ENCODE measurements at places on chromosomes 7 and 10.

- DNase-seq: no peak
Observed at GRCh38 chr10:76115471-76116155, 684.2 kb downstream of the LRMDA start.

DNA sequence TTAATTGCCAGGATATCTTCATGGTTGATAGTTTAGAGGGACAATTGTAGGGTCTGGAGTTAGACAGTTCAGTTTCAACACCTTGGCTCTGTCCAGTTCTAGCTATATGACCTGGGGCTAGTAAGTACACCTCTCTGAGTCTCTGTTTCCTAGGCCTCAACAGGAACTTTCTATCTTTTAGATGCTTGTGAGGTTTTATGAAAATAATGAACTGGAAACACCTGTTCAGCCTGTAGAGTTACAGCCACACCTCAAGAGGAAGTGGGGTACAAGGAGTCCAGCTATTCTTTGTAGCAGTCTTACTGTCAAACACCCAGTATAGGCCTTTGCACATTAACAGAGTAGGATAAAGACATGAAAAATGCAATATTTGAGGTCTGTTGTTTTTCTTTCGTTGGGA lies 73.4 kb downstream of the CHRM2 start:
- DNase-seq: no peak

DNA sequence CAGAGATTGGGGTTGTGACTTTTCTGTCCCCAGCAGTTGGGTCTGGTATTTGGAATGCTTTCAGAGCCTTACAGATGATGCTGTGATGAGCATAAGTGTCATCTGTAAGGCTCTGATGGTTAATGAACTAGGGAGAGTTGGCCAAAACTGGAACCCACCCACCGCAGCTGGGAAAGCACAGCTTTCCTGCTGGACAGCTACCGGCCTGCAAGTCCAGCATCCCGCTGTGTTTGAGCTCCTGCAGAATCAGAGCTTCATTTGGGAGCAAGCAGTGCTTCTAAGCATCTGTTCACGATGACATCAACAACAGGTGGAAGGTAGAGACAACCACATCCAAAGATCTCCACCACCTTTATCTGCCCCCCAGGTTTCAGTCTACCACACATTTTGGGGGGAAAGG lies 11.7 kb downstream of the UCN3 start:
- no peak for DNase-seq

DNA sequence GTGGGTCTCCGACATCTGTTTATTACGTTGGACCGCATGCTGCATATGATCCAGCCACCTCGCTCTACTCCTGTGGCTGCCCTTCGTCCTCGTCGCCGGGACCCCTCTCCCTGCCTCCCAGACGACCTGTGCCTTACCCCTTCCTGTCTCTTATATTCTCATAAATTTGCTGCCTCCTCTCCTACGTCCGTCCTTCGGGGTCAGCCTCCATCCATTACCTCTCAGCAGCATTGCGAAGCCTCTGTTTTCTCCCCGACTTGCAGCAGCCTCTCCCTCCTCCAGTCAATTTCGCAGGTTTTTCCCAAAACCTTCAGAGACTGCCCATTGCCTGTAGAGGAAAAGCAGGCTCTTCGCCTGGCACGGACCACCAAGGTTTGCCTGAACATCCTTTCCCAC lies 39.4 kb upstream of the LEP start:
- DNase-seq: no peak

GRCh38 chr10:79206300-79207095 lies 137.7 kb downstream of the ZMIZ1 start:
- DNase-seq: no peak

DNA sequence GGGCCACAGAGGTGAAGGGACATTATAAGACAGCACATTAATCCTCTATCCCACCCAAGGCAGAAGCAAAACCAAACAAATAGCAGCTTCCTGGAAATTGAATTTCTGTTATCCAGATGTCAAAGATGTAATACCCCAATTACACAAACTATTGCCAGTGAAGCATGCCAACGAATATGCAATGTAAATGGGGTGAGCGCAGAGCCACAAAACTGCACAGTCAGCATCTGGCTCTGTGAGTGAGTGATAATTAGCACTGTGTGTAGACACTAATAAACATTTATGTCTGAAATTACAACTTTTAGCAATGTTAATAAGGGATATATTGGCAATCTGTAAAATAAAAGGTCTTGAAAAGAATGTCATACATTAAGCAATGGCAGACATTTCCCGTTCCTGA lies 3.2 kb downstream of the BEND7 start:
- DNase-seq: no peak

DNA sequence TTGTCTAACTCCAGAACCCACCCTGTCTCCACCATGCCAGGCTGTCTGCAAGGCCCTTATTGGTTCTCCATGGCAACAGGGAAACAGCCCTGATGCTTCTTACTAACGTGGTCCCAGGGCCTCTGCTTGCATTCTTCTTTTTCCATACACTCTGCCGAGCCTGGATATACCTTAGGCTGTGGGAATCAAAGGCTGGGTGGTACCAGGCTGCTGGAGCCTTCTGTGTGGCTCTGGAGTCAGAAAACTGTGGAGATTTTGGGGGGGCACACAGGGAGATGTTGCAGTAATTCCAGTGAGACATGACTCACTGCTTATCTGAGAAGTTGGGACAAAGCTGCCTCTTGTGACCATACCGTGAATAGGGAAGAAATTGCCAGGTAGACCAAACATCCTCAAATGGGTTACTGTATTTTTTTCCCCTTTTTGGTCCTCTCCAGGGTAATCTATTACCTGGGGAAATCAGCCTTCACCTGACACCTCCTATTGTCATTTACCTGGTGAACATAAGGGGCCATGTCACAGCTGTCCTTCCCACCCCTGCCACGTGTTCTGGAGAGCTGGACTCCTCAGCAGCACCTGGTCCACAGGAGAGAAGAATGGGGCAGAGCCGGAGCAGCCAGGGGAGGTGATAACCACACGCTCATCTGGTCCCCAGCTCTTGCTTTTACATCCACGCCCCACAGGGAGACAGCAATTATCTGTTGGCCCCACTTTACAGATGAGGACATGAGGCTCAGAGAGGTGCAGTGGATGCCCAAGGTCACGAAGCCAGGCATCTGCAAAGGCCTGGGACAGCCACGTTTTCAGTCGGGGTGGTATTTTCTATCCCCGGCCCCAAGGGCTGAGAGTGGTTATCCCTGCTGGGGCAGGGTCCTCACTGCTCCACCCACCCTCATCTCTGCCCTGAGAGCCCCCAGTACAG lies 4.6 kb downstream of the CHST3 start:
- DNase-seq: no peak

GRCh38 chr7:23524473-23524872 lies 7.3 kb downstream of the TRA2A start:
- DNase-seq: no peak

GRCh38 chr10:54434782-54435181 lies 366.2 kb downstream of the PCDH15 start:
- no peak for DNase-seq

DNA sequence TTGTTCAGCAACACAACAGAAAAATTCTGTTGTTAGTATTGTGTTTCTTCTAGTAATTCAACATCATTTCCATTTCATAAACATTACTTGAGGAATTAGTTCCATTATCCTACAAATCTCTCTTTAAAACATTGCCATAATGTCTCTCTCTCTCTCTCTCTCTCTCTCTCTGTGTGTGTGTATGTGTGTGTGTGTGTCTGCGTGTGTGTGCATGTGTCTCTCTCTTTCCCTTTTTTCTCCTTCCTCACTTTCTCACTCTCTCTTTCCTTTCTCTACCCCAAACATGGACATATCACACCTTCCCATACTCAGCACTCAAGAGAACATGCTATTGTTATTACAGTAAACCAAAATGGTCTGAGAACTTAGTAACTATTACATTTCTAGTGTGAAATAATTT lies 16.6 kb downstream of the LRRTM3 start:
- DNase-seq: no peak

Measured in HCEC 1CT (cell line).